ENCODE measurements at places on chromosomes 1 and 21. TPM values are rescaled to one million over a fixed set of nuclear protein-coding genes. Genes with fewer than 3 reads are reported as not detected.

Gene UBE2U
- total RNA-seq, result not detected

GRCh38 chr1:60367532-60367931 is 294.0 kb upstream of the C1orf87 start:
- no peaks in the 10 kb centered on the region for H3K27me3 ChIP-seq
- DNase-seq, result no peak
- no peaks in the 10 kb centered on the region for H3K36me3 ChIP-seq
- H3K4me3 ChIP-seq, result no peak overlapping the region

- no peaks in the 10 kb centered on the region for H3K36me3 ChIP-seq
- H3K27me3 ChIP-seq, result no peaks in the 10 kb centered on the region
- no peak overlapping the region for H3K4me3 ChIP-seq
- DNase-seq, result no peak
Measured at GRCh38 chr1:203508463-203509073, 14.6 kb downstream of the OPTC start.

DNA sequence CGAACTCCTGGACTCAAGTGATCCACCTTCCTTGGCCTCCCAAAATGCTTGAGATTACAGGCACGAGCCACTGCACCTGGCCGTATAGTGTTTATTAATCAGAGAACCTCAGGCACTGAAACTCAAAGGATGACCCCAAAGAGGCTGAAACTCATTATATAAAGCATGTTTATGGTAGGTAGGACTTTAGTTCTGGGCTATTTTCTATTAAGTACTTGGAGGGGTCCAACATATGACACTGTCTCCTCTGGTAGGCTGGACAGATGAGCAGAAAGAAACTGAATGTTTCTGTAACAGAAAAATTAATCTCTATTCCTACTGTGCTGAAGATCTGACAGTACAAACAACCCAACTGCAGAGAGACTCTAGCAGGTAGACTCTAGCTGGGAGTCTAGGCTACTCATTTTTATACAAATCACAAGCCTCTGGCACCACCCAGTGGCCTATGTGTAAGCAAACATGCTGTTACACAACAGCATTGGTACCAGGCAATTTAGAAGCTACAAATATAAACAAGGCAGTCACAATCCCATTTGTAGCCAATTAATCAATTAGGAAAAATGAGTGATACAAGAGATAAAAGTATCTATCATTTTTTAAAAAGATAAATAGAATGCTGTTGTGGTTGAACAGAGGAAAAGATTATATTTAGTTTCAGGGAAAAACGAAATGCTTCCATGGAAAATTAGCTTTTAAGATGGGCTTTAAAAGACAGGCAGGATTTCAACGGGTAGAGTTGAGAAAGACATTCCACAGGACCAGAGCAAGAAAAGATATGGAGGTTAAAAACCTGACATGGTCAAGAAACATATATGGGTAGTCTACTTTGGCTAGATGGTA is 10.4 kb downstream of the DCAF8 start:
- no peaks in the 10 kb centered on the region for H3K27me3 ChIP-seq
- peaks cover 5% of the 10 kb centered on the region for H3K4me1 ChIP-seq
- DNase-seq, result peak; percentile 43
- H3K36me3 ChIP-seq, result peaks cover 7% of the 10 kb centered on the region

DNA sequence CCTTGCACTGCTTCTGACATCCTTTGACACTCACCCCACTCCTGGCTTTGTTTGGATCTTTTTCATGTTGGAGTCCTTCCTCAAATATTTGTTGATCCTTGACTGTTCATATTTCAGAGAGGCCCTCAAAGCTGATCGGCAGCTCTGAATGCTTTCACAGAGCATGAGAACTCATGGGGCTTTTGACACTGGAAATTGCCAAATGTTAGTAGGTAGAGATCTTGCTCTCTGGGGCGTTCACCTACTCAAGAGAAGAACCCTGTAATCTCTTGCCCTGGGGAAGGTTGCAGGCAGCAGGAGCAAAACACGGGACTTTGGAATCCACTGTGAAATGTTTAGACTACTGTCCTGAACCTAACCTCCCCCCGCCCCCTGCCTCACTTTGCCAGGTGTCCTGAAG is 67.4 kb upstream of the STUM start:
- H3K4me1 ChIP-seq, result peaks cover 5% of the 10 kb centered on the region
- no peak for DNase-seq
- H3K27ac ChIP-seq, result no peak overlapping the region
- H3K27me3 ChIP-seq, result peaks cover 6% of the 10 kb centered on the region
- no peak overlapping the region for H3K4me3 ChIP-seq

All from CD8-positive, alpha-beta memory T cell (primary cell).